ENCODE measurements at places on chromosomes 4 and X.

DNA sequence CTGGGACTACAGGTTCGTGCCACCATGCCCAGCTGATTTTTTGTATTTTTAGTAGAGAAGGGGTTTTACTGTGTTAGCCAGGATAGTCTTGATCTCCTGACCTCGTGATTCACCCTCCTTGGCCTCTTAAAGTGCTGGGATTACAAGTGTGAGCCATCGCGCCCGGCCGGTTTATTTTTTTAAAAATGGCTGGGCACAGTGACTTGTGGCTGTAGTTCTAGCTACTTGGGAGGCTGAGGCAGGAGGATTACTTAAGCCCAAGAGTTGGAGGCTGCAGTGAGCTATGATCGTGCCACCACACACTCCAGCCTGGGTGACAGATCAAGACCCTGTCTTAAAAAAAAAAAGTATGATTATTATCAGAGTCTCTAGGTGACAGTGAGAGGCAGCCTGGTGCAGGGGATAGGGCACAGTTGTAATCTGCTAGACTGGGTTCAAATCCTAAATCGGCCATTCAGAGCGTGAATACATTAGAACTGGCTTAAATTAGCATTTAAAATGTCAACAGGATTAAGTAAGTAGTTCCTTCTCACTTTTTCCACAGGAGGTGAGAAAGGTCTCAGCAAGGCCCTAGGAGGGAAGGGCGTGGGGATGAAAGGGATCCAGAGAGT lies 435 bp upstream of the MGST2 start:
- no peak for DNase-seq

DNA sequence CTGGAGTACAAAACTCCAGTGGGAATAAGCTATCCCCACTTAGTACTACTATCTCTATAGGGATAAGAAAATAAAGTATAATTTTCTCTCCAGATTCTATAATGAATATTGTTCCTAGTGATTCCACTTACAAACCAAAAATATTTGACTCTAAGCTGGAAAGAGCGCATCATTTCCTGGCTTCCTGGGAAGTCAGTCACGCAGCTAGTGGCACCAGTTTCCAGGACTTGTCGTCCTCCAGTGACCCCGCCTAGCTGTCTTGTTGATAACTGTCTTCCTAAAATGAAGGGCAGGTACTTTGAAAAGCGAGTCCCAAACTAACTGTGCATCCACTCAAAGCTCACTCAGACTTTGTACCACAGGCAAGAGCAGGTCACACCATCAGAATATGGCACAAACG lies 39.3 kb downstream of the LNX1 start:
- no peak for DNase-seq

- DNase-seq, result no peak
These were observed 10.1 kb downstream of the RADX start for GRCh38 chrX:106621836-106622235.

DNA sequence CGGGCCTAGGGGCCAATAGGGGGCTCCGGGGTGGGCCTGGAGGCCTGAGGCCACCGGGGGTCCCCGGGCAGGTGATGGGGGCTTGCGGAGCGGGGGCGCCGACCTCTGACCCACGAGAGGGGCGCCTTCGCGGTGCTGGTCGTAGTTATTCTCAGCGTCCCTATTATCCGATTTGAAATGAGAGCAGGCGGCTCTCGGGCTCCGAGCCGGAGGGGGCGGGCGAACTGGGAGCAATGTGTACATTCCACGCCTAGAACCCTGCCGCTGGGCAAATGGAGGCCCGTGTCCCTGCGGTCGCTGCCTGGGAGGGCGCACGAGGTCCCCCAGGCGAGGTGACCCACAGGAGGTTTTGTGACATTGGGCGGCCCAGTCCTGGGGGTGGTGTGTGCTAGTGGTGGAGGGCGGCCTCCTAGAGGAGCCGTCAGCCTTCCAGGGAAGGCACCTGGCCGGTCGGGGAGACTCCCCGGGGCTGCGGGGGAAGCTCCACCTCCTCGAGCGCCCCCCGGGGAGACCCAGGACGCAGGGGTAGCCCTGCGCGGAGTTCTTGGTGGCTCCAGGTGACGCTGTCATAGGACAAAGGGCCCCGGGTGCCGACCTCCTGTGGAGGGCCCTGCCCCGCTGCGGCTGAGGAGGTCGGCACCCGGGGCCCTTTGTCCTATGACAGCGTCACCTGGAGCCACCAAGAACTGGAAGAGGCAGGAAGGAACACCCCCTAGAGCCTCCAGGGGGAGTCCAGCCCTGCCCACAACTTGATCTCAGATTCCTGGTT lies 102.6 kb upstream of the PRKX start:
- DNase-seq, result no peak

- no peak for DNase-seq
These were observed 61.5 kb downstream of the TIGD2 start for GRCh38 chr4:89172865-89173264.

DNA sequence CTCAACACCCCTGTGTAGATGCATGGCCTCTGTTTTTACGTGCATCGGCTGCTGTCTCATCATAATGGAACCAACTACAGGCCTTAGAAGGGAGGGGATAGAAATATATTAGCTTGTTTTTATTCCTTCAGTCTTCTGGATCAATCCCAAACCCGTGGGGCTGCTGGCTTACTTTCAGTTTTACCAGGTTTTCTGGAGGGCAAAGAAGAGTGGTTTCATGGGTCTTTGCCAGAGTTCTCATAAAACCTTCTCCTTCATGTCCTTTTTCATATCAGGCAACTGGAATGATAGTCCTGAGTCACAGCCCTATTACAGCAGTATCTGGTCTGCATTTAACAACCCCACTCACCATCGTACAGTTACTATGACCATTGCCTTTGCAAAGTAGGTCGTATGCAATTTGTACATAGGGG lies 34.6 kb downstream of the PPP2R2C start:
- no peak for DNase-seq

GRCh38 chr4:94577136-94577535 lies 125.4 kb downstream of the PDLIM5 start:
- DNase-seq, result peak; percentile 22

GRCh38 chrX:100635989-100636320 lies 651 bp downstream of the TSPAN6 start:
- no peak for DNase-seq

DNA sequence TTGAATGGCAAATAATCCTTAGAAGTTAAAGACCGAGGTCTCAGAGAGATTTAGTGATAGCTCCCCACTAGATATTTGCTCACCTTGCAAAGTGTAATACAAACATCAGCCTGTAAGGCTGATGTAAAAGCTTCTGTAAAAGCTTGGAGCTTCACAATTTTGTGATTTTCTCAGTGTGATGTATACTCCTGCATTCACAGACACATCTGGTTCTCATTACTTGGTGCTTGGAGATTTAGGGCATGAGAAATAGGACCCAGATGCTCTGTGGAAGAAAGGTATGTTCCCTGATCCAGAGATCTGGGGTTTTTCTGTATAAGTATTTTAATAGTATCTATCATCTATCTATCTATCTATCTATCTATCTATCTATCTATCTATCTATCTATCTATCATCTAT lies 1664.3 kb downstream of the C4orf33 start:
- peak; percentile 21 for DNase-seq

DNA sequence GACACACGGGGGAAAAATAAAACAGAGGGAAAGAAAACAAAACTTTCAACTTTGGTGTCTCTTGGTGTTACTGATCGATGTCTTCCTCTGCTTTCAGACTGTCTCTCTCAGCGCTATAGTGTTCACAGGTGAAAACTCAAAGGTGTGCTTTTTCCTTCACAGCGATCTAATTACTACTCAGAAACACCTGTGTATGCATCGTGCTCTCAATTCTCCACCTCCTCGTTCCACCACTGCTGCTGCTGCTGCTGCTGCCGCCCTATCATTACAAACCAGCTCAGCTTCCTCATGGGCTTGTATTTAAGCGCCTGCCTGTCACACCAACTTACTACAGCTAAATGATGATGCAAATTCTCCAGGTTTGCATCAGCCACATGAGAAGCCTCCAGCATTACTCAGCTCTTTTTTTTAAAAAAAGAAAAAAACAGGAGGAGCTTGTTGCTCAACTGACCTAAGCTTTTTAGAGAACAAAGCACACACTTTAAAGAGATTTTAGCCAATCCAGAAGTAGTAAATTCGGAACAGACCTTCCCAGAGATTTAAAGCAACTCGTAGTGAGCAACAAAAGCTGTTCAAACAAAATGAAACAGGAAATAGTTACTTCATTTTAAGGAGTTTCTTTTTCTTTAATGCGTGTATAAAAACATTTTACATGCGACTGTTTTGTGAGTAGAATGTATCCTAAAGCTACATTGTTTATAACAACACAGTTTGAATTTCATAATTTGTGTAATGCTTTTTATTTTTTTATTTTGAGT lies at the start of gene SLC7A11:
Gene SLC7A11, minus strand, starts transcription at position 274 of the 758 bp plus-strand sequence. CDS start 280 bp downstream, outside the sequence.
- peak; percentile 95 for DNase-seq

DNA sequence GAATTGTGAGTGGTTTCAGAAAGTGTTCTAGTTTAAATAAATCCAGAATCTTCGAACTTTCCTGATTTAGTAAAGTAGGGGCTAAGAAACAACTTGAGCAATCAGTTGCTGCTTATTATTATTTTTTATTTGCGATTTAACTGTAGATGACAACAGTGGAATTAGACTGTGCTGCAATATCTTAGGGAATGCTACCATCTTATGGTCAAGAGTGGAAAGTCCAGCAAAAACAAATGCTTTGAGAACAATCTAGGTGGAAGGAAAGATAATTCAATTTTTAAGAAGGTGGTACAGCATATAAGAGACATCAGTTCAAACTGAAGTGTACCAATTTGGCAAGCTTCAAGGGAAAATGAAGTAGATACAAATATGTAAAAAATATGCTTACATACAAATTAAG lies 73.3 kb downstream of the CYLC1 start:
- DNase-seq, result no peak

GRCh38 chrX:45774961-45775360 lies 574.3 kb upstream of the DIPK2B start:
- peak; percentile 32 for DNase-seq

DNA sequence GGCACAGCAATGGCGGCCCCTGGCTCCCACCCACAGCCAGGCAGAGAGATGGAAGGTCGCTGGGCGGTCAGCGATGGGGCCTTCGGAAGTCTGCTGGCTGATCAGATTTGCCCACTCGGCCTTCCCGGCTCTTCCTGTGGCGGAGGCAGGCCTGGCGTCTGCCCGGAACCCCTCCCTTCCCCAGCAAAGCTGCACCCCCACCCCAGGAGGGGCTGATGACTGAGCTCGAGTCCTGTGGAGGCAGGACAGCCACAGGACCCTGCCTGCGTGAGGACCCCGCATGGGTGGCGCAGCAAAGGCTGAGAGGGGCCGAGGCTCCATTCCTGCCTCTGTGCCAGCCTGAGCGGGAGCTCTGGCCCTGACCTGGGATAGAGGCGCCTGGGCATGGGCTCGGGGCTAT lies 34.8 kb downstream of the TACC3 start:
- no peak for DNase-seq

DNA sequence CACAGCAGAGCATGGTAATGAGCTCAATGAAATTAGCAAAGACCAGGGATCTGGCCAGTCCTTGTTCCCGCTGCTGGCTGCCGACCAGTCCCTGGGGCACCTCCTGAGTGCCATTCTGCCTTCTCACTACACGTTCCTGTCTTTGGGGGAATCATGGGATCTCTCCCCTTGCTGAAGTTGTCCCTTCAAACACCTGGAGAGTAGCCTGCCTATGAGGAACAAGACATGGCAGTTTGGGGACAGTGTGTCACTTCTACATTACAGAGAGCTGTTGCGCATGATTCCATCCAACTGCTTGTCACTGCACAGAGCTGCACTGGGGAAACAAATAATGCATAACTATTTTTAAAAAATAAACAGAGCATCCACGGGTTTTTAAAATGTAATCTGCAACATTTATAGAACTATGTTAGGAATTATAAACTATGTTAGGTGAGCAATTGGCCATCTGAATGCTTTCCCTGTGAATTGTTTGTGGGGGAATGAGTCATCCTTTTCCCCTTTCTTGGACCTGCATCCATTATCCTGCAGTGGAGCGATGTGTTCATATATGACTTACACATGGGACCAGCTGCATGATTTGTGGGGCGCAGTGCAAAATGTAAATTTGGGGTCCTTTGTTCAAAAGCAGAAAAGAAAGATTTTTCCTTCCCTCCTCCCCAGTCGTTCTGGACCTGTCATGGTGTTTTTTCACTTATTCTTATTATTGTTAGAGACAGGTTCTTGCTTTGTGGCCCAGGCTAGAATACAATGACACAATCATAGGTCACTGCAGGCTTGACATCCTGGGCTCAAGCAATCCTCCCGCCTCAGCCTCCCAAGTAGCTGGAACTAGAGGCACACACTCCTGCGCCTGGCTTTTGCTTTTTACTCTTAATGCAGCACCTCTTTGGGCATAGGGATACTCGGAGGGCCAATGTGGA lies 115.0 kb upstream of the TBL1X start:
- no peak for DNase-seq

DNA sequence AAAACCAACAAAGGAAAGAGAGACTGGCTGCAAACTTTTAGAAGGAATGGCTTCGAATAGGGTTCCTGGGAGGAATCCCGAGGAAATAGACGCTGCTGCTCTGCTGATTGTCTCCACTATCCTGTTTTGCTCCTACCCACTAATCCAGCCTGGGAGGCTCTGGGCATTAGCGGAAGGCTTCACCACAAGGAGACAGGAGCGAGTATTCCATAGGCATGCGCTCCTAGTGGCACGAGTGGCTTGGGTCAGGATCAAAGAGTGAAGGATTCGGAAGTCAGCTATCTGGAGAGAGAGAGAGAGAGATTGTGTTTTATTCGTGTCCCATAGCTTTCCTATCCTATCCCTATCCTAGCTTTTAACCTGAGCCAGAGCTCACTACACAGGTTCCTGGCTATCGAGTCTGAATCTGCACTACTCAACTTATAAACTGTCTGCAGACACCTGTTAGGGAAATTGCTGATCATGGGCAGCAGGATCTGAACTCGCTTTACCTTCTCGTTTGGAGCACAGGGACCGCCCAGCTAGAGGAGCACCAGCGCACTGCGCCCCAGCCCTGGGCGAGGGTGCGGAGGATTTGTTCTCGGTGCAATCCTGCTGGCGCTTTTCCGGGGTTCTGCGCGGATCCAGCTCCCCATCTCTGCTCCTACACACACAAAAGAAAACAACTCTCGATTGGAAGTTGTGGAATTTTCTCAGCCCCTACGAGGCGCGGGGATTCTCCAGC lies 740 bp upstream of the NPY2R start:
- DNase-seq, result no peak

- DNase-seq, result no peak
These were observed 6.0 kb upstream of the DUSP9 start for GRCh38 chrX:153640736-153641575.

- peak; percentile 58 for DNase-seq
These were observed 61.9 kb upstream of the NFKB1 start for GRCh38 chr4:102439236-102439614.

DNA sequence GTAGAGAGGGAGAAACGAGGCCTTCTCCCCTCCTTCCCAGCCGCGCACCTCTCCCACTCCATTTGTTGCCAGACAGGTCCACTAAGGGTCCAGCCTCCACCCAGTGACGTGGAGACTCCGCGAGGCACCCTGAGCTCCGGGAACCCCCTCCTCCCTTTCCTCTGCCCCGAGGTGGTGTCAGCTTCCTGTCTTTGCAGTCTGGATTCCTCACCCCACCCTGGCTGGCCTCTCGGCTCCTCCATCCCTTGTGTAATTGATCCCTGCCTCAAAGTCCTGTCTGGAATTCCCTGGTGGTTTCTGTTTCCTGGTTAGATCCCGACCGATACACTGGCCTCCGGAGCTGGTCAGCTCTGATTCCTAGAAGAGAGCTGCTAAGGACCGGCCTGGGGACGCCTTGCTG lies 105.9 kb upstream of the SCOC start:
- no peak for DNase-seq
